ENCODE measurements at places on chromosomes 13 and 19.

- no peak for DNase-seq
Measured at GRCh38 chr19:32287811-32288227, 57.6 kb upstream of the ZNF507 start.

- DNase-seq, result no peak
Measured at GRCh38 chr19:19444681-19445155, 39.2 kb downstream of the GATAD2A start.

- DNase-seq, result no peak
Measured at GRCh38 chr13:38803531-38803930, 116.7 kb downstream of the FREM2 start.

DNA sequence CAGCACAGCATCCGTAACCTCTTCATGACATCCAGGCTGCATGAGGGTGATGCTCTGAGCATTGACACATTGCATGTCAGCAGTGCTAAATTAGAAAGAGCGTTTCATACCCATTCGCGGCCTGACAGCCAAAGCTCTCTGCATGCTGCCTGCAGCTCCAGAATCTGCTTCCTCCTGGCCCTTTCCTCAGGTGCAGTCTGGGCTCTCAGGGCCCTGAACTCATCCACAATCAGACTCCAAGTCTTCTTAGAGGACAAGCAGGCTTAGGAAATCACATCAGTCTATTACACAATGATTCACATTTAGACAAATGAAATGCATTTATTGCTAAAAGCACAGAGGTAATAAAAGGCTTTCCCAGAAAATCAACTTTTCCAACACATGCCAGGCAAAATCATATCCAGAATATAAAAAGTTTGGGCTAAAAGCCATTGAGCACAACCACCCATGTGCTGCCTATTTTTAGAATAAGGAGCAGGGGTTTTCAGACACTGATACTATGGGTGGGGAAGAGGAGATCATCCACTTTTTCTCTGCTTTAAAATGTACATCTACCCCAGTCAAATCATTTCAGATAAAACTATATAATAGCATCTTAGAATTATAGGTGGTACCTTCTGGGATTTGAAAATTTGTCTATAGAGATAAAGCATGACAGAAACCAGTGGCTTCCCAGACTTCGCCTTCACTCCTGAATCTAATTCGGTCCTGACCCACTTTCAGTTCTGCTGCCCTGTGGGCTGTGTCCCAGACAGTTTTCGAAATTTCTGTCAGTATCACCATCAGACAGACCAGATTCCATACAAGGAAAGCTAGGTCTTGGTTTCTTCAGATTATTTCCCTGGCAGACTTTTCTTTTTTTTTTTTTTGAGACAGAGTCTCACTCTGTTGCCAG, 109.3 kb downstream of the COL4A2 start:
- no peak for DNase-seq

- peak; percentile 23 for DNase-seq
Measured at GRCh38 chr13:67023130-67023876, 206.8 kb downstream of the PCDH9 start.

DNA sequence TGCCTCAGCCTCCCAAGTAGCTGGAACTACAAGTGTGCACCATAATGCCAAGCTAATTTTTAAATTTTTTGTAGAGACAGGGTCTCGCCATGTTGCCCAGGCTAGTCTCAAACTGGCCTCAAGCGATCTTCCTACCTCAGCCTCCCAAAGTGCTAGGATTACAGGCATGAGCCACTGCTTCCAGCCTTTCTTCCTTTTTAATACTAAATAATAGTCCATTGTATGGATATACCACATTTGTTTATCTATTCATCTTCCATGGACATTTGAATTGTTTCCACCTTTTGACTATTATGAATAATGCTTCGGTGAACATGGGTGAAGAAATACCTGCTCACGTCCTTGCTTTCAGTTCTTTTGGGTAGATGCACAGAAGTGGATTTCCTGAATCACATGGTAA, 24.4 kb downstream of the GARRE1 start:
- no peak for DNase-seq
